ENCODE measurements at places on chromosomes 3 and 15.

DNA sequence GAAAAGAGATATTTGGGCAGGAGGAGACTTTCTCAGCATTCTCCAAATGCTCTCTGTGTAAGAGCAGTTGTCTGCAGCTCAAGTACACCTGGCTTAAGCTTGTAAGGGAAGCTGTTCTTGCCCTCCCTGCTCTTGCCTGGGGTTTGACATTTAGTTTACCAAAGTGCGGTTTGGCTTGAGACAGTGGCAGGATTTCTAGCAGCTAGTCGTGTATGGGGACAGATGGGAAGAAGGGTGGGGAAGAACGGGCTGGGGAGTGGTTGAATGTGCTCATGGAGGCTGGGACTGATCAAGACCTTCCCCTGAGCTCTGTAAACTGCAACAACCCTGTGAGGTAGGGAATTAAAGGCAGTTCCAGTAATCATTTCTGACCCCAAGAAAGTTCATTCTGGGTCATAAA is 39.8 kb downstream of the SQOR start:
- DNase-seq = no peak

DNA sequence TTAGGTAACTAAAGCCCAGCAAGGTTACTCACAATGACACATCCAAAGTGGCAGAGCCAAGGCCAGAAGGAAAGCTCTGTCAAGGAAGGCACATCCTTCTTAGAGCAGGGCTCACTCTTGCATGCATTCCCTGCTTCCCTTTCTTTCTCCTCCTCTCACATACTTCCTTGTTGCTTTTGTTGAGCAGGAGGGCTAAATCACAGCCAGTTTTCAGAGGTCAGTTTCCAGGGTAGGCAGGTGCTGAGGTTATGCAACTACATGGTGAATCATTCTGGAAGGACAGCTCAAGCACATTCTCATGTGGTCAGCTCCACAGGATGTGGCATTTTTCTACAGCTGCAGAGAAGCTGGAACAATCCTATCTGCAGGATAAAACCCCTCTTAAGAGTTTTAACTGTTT is 275.6 kb downstream of the ZNF621 start:
- DNase-seq = no peak

DNA sequence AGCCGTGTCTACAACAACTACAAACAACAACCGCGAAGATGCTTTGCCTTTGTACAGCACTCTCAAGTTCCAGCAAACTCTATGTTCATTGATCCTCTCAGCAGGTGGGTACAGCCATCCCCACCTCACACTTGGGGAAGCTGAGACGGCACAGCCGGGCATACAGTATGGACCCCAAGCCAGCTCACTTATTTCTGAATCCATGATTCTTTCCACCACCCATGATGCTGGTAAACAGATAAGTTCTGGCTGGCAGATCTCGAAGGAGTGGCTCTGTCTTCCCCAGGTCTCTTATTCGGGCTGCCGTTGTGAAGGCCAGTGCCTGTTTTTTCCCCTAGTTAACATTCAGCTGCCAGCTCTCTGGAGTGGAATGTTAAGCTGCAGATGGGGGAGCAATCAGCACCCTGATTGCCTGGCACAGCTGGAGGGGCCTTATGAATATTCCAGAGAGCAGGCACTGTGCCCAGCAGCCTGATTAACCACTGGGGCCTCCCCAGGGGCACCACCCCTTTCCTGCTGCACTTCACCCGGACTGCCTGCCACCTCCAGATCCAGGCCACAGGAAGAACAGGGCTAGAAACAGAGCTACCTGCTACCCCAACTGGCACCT is 73.2 kb downstream of the CORO2B start:
- DNase-seq = no peak

- no peak for DNase-seq
These were observed 269.7 kb downstream of the ABHD5 start for GRCh38 chr3:43960448-43960840.
